ENCODE measurements at places on chromosomes 5 and 9.
A peak's percentile ranks its signal among the peaks of the same experiment; 100 is the strongest.

GRCh38 chr5:1051366-1051720 lies 42.7 kb downstream of the NKD2 start:
- DNase-seq = no peak

GRCh38 chr5:134141331-134142050 lies 27.0 kb downstream of the TCF7 start:
- no peak for DNase-seq

DNA sequence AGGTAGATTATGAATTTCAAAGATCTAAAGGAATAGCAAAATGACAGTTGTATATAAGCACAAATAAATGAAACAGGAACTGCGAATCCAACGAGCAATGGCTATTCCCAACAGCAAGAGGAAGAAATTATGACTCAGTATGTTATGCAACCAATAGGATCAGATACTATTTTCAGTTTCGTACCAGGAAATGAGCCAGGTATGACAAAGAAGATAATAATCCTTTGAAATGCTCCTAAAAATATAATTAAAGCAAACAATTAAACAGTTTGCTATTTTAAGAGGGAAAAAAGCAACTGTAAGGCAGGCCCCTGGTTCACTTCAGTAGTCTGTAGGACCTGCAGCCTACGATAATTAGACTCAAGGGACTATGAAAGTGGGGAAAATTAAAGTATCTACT lies 58.9 kb downstream of the AUH start:
- no peak for DNase-seq

GRCh38 chr9:123104807-123105206 lies 71.3 kb downstream of the GPR21 start:
- DNase-seq = no peak

- no peak for DNase-seq
Observed at GRCh38 chr5:175749591-175749990, 91.7 kb downstream of the HRH2 start.

GRCh38 chr5:57650360-57651069 lies 167.9 kb upstream of the ACTBL2 start:
- DNase-seq = peak; percentile 1

DNA sequence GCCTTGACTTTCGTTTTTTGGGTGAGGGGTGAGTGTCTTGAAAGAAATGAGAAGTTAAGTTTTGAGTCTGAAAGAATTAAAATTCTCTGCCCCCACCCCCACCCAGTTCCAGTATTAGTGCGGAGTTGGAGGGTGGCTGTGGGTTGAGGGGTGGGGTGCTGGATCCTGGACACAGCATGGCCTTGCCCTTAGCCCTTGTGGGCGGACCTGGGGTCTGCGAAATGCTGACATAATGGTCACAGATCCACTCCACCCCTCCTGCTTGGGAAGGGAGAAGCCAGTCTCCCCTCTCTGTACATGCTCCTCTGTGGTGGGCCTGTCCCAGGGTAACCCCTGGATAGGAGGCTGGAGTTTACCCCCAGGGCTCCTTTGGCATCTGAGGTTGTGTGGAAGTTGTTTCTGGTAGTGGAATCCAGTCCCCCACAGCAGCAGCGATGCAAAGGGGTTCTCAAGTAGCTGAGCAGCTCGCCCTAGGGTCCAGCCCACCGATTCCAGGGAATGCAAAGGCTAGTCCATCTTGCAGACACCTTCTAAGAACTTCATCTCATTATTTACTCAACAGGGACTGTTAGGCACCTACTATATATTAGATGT lies 42.8 kb upstream of the TCF7 start:
- no peak for DNase-seq

GRCh38 chr9:135488527-135488926 lies 8.9 kb downstream of the PPP1R26 start:
- no peak for DNase-seq

DNA sequence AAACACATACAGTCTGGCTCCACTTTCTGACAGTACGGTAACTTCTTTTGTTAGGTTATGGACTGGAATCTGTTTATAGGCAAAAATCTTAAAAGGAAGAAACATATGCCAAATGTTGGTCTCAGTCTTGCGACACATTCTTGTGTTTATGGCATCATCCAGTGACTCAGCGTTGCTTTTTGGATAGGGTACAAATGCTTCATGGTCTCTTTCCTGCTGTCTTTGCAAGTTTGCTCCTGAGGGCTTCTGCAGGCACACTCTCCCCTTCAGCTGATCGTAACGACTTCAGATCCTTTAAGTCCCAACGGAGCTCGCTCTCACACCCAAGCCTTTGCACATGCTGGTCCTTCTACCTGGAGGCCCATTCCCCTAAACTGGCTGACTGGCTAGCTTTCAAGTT lies 23.6 kb upstream of the TNFSF8 start:
- no peak for DNase-seq

GRCh38 chr5:144467792-144468191 lies 297.1 kb downstream of the KCTD16 start:
- DNase-seq = no peak

GRCh38 chr5:22242532-22242931 lies 610.6 kb downstream of the CDH12 start:
- DNase-seq = no peak

GRCh38 chr9:114483499-114483898 lies 21.8 kb downstream of the WHRN start:
- DNase-seq = no peak

DNA sequence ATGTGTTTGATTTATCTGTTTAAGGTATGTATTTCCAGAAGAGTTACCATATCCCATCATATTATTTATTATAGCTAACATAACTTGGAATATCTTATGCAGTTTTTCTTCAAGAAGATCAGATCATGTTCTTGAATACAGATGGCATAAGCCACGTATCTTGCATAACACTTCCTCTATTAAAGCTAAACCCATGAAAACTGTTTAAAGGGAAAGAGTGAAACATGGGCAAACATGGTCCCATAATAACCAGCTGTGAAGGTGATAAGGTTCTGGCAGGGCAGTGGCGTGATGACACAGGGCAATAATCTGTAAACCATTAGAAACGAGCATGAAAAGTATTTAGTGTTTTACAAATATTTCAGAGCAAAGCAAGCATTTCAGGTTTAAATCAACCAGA lies 34.2 kb downstream of the EFNA5 start:
- DNase-seq = no peak

DNA sequence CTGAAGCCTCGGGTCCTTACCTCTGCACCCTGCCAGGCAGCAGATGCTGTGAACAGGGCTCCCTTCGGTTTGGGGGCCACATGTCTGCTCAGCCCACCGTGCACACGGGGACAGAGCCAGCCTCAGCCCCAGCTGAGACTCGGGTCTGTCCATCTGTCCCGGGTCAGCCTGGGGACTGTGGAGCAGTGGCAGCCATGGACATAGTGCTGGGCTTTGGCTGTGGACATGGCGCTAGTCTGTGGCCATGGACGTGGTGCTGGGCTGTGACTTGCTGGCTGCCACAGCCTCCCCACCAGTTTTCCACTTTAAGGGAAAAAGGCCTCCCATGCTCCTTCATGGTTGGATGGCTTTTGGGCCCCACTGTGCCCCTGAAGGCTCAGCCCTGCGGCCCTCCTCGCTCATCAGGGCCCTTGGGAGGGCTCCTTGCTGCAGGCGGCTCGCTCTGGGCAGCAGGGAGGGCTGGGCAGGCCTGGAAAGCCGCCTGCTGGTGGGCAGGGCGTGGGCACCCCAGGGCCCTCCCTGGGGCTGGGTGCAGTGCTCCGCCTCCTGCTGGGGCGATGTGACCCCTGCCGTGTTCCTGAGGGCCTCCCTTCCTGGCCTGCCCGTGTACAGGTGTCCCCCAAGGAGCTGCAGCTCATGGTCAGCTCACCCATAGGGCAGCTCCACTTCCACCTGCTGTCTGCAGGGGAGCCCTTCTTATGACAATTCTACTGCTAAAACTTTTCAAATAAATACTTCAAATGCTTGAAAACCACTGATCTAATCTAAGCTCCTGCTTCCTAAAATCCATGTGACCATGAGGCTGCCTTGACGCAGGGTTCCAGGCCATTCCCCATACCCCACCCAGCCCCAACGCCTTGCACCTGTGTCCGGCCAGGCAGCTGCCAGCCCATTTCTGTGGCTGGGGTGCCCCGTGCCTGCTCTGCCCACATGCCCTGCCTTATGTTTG lies 112.1 kb upstream of the LMX1B start:
- no peak for DNase-seq

GRCh38 chr5:130138406-130139045 lies 234.3 kb downstream of the CHSY3 start:
- DNase-seq = no peak

DNA sequence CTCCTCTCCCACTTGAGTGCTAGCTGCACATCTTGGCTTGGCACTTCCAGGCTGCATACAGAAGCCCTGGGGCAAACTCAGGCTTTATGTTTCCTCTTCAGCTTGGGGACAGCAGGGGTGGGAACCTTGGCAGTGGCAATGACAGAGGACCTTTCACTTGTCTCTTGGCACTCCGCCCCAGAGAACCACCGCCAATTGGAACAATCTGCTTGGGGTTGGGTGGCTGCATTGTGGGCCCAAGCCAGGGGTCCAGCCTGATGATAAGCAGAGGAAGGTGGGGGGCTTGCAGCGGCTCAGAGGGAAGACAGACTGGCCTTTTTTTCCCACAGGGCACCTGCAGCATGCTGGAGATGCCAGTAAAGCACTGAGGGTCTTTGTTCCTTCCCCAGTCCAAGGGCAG lies 179.0 kb upstream of the NMUR2 start:
- DNase-seq = no peak

- no peak for DNase-seq
Observed at GRCh38 chr5:73256862-73257261, 83.9 kb downstream of the TMEM174 start.

DNA sequence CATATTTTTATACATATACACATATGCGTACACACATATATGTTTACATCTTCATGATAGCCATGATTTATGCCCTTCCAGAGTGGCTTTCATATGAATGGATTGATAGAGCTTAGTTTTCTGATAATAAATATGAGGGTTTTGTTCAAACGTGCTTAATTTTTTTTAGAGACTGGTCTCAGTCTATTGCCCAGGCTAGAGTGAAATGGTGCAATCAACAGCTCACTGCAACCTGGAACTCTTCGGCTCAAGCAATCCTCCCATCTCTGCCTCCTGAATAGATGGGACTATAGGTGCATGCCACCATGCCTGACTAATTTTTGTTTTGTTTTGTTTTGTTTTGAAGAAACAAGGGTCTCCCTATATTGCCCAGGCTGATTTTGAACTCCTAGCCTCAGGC lies 48.6 kb upstream of the ZSWIM6 start:
- no peak for DNase-seq

DNA sequence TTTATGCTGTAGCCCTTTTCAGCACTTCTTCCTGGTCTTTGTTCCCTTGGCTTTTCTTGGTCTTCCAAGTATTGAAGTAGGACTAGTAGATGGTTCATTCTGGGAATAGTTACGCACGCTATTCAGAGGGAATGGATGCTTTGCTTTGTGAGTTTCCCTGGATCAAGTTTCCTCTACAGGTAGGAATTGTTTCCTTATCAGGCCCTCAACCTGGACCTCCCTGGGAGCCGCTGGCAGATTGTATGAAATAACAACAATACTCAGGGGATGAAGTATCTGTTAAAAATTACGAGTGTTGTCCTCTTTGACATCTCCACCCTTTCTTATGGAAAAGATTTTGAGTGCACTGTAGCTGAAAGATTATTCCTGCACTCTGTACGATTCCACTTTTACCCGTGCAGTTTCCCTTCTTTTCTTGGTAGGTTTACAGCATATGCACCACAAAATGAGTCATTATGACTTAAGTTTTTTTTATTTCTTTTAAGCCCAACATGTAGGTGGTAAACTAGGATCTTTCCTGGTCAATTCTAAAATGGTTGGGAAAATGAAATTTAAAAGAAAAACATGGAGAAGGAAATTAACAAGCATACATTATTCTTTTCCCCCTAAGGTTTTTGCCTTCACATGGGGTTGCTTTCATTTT lies 57.9 kb downstream of the ARHGAP26 start:
- DNase-seq = no peak

DNA sequence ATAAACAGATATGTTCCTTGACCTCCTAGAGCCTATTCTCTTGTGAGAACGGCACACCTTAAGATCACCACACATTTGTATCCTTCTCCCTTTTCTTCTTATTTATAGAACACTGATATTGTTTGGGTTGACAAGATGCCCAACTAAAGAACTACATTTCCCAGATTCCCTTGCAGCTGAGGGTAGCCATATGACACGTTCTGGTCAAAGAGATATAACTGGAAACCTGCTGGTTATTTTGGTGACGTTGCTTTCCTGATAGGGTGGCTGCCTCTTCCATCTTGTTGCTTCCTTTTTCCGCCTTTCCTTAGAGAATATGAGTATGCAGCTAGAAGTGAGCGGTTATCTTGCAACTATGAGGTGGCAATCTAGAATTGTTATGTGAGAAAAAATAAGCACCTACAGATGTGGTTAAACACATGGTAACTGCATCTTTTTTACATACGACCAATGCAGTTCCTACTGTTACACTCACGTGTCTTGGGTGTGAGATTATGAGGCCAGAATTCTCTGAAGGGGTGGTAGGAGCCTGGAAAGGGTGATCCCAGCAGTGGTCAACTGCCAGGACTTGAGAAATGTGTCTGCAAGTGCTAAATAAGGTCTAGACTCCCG lies 72.9 kb downstream of the SEC61B start:
- no peak for DNase-seq

- no peak for DNase-seq
Observed at GRCh38 chr9:20437476-20437875, 184.8 kb downstream of the MLLT3 start.

- DNase-seq = no peak
Observed at GRCh38 chr9:18056993-18057369, 417.0 kb upstream of the ADAMTSL1 start.

GRCh38 chr5:160970605-160971191 lies 118.7 kb upstream of the ATP10B start:
- no peak for DNase-seq
